Posterior cingulate gyrus (tissue), 11 donors: ENCODE measurements at places on chromosomes 1 and 21.
A peak's percentile ranks its signal among the peaks of the same experiment; 100 is the strongest.

DNA sequence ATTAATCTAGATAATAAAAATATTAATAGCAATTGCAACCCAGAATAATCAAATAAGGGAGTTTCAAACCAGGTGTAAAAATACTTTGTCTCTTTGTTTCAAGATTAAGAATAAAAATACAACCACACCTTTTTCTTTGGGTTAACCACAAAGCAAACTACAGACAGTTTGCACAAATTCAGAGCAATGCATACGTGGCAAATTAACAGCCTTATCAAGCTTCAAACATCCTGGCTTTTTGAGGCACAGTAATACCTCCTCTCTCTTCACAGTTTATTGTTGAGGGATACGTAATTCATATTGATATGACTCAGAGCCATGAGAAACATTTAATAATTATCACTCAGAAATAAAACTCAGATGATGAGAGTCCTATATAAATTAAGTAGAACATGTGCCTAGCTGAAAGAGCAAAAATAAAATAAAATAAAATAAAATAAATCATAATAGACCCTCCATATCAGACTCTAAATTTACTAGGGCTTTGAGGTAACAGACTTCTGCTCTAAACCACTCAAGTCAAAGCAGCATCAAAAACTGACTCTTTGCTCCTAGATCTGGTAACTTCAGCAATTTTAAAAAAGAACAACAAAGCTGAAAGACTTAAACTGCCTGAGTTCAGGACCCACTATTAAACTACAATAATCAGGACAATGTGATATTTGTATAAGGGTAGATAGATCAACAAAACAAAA is 11.4 kb downstream of the EDEM3 start:
- no peak for DNase-seq

DNA sequence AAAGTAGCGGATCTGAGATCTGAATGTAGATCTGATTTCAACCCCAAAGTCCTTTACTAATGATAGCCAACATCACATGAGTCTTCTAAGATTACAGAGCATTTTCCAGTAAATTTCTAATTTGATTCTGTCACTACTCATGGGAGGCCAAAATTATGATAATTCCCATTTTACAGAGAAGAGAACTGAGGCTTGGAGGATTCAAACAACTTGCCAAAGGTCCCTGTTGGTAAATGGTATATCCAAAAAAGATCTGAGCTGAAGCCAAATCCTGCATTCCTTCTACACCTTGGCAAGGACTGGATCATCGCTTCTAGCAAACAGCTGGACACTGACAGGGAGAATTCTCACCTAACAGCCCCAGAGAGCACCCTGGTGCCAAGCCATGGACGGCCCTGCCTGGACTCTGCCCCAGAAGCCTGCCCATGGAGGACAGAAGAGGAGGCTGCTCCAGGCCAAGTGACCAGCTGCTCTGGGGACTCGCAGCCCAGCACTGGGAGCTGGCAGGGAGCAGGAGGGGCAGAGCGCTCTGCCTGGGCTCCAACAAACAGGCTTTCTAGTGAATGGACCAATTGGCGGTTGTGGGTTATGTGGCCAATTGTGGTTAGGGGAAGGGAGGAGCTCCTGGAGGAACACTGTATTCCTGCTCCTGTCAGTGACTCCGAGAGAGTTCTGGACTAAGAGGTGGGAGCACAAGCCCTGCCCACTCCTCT is 6.4 kb upstream of the CSF1 start:
- DNase-seq = peak; percentile 94

DNA sequence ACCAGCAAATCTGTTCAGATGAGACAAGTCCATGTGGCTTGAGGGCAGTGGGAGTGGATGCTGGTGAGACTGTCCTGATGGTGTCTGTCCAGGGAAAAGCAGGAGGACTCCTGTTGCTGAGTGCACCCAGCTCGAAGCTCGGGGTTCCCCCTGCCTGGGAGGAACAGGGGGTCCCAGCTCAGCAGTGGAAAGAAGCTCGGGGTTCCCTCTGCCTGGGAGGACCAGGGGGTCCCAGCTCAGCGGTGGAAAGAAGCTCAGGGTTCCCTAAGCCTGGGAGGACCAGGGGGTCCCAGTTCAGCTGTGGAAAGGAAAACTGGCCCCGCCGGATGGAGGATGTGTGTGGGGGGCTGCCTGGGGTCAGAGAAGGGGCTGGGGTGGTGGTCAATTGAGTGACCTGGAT is 39.1 kb downstream of the CRYAA start:
- no peak for DNase-seq

DNA sequence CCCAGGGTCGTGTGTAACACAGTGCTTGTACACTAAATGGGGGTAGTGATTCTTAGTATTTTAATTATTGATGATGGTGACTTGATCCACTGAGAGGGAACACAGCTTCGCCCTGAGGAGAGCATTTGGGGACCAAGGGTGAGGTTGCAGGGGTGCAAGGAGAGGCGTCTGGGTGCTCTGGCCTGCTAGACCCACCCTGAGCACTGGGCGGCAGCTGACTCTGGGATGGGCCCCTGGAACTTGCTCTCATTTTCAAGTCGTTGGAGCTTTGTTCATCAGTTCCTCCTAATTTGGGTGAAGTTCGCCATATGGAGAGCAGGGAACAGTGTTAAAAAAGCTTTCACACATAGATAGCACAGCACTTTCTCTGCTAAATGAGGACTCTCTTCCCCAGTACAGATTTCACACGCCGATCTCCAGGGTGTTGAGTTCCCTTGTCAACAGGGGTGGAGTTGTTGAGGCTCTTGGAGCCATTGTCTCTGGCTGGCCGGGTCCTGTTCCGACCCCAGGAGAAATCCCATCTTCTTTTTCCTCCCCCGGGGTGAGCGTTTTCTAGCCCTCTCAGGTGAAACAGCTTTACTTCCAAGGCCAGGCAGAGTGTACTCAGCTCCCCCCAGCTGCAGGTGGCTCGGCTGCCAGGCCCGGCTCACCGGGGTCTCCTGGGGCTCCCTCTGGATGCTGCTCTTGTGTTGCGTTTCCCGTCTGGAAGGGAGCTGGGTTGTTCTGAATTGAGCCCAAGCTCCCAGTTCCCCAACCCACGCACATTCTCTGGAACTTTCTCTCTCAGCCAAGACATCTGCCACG is 367.4 kb downstream of the RPS6KC1 start:
- no peak for DNase-seq

- DNase-seq = no peak
Observed at GRCh38 chr1:118842452-118843201, 145.5 kb downstream of the TBX15 start.

DNA sequence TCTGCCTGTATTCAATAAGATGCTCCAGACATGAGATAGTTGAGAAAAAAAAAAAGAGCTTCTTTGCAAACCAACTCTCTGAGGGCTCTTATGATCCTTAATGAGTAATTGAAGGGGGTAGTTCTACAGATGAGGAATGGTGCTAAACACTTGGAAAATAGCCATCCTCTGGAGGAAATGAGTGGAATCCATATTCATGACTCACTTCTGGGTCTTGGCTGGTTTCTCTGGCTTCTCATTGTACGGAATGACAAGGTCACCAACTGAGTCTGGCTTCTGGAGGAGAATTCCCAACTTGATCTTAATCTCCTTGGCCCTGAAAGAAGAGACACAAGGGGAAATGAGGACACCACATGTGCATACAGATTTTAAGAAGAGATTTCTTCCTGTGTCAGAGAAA is 34.7 kb downstream of the RGS5 start:
- DNase-seq = no peak
